Esophagus muscularis mucosa (tissue), 4 donors: ENCODE measurements at places on chromosomes 5 and 9. TPM values are rescaled to one million over a fixed set of nuclear protein-coding genes. Genes with fewer than 3 reads are reported as not detected.
A peak's percentile ranks its signal among the peaks of the same experiment; 100 is the strongest.

DNA sequence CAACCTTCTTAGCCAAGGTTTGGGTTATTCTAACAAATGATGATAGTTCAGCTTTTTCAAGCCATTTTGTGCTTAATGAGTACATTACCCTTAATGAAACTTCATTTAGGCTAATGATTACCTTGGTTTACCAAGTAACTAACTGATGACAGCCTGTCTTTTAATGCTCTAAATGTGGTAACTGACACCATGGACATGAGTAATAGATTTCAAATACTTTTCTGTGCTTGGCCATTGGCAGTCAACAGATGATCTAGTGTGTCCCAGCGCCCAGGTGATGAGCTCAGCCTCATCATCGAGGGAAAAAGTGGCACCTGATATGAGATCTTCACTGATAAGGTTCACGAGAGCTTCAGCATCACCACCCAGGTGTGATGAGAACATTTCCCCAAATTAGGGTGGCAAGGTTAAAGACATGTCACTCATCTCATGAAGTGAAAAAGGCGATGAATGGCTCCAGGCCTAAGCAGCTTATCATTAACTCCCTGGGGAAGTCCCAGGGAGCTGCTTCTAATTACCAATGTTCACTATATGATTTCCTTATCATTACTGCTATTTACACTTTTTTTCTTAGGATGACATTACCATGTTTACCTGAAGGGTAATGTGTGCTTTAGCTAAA, 296.0 kb downstream of the SPOCK1 start:
- DNase-seq, result no peak

GRCh38 chr9:33677961-33678360, 117.4 kb upstream of the PRSS3 start:
- no peak for DNase-seq

- no peak for DNase-seq
Observed at GRCh38 chr9:87731321-87731720, 5.4 kb downstream of the CTSL start.

GRCh38 chr9:96419691-96419969, 1.5 kb upstream of the ZNF367 start:
- no peak for DNase-seq

DNA sequence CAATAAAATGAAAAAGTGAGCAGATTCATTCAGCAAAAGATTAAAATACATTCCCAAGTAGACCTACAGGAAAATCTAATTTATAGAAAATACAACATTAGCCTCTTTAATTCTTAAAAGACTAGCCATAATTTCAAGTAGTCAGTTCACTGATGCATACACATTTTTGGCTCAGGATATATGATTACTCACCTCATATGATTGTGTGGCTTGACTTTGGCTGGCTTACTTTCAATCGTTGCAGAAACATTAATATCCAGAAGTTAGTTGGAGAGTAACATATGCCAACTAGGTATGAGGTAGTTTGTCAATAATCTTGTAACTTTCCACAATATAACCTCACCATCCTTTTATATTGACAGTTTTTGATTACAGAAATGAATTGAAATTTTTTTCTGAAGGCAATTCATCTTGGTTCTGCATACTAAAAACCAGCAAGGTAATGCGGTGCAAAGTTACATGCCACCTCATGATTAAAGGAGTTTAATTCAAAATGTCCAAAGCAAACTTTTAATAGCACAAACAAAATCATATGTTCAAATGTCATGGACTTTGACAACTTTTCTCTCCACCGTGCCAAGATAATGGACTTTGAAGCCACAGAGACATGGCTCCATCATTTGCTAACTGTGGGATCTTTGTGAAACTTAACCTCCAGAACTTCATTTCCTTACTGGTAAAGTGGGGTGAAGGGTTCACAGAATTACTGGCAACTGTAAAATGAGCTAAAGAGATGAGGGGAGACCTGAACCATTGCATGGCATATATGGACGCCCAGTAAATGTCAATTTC, 76.6 kb upstream of the PAM start:
- DNase-seq, result no peak

DNA sequence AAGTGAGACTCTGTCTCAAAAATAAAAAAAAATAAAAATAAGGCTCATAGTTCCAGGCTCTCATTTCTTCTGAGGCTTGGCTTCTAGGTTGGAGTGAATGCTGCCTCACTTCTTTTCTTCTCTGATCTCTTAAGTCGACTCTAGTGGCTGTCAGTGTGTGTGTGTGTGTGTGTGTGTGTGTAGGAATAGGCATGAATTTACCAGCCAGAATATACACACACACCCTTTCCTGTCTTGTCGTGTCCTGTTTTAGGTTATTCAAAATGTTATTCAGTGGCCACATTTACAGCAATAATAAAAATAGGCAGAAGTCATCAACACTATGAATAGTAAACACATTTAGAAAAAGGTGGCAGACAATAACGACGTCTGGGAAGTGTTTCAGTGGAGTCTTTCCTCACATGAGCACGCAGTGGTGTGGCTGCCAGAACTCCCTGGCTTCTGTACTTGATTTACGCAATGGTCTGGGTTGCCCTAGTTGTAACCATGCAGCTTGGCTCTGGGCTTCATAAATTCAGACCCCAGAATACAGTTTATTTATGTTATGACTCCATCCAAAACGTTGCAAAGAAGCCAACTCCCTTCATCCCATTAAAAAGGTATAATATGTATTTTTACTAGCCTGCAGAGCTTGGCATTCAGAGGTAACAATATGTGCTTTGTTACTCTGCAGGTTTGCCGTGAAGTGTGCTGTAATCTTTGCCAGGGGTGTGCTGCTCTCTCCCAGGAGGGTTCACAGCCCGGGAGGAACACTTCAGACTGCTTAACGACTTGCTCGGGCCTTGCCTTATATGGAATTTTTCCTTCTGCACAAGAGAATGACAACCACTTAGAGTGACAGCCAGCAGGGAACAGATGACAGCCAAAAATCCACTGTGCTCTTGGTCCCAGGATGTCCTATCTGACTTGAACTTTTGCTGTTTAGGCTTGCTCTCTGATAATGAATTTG, 34.4 kb upstream of the PALM2AKAP2 start:
- DNase-seq, result no peak

DNA sequence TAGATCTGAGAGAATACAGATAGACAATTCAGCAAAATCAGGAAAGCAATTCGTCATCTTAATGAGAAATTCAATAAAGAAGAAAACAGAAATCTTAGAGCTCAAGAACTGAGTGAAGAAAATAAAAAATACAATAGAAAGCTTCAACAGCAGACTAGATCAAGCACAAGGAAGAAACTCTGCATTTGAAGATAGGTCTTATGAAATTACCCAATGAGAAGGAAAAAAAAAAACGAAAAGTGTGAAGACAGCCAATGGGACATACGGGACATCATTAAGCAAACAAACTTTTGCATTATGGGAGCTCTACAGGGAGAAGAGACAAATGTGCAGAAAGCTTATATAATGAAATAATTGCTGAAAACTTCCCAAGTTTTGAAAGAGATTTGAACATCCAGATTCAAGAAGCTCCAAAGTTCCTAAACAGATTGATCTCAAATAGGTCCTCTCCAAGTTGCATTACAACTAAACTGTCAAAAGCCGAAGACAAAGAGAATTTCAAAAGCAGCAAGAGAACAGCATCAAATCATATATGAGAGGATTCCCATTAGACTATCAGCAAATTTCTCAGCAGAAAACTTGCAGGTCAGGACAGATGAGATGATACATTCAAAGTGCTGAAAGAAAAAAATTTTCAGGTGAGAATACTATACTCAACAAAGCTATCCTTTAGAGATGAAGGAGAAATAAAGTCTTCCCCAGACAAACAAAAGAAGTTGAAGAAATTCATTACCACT, 10.8 kb upstream of the RLN2 start:
- DNase-seq, result no peak

- peak; percentile 89 for DNase-seq
Observed at GRCh38 chr5:61732796-61733195, 400.7 kb downstream of the ZSWIM6 start.

The GABRG2 gene
- total RNA-seq, result 0.50 TPM

DNA sequence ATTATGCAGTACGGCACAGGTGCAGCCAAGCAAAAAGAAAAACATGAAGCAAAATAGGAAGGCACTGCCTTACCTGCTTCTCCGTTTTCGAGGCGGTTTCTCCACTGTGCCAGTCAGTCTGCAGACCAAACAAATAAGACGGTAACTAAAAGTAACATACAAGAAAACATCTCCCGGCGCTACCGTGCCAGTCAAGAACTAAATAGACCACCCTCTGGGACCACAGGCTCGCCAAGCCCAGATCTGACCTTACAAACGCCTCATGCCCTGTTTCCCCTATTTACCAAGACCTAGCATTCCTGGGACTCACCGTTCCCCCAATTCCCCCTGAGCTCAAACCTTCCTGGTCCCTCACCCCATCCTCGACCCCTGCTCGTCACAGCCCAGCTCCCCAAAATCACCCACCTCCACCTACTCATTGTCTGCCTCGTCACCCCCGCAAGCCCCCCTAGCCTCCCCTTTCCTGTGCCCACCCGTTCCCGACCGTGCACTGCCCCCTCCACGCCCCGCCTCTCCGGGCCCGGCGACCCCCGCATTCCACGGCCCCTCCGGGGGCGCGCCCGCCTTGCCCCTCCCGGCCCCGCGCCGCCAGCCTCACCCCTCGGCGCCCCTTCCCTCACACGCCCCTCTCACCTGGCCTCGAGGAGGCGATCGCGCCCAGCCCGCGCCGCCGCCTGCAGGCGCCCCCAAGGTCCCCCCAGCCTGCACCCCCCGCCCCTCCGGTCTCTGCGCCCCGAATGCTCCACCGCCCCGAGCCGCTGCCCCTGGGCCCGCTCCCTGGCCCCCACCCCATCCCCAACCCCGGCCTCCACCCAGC, 560 bp downstream of the SCAI start:
- DNase-seq, result no peak

The PDGFRB gene
- total RNA-seq, result 83.1 TPM

DNA sequence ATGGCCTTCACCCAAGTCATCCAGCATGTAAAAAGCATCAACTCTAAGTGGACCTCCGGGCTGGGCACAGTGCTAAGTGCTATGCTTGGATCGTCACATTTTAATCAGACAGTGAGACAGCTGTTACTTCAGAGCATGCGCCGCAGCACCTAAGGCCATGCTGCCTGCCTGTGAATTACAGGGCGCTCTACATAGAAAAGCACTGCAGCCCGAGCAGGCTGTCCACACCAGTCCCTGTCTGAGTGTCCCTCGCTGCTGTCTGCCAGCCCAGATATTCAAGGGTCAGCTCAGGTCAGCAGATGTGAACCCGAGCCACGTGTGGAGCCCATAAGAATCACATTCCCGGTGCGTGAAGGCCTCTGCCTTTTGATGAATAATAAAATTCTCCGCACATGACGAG, 37.1 kb downstream of the AK8 start:
- DNase-seq, result no peak

DNA sequence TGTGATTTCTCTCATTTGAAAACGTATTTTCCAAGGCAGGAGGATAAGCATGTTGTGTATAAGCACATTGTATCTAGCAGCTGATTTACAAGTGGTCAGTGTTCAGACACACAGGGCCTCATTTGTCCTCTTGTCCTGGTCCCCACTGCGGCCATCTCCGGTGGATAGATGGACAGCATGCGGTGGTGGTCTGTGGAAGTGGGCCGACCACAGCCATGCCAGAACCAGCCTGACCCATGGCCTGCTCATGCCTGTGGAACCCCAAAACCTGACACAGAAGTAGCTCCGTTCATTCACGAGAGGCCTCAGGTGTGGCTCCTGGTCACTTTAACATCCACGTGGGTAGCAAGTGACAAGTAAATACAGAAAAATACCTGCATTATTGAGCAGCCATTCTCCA, 14.6 kb downstream of the IRX2 start:
- no peak for DNase-seq

DNA sequence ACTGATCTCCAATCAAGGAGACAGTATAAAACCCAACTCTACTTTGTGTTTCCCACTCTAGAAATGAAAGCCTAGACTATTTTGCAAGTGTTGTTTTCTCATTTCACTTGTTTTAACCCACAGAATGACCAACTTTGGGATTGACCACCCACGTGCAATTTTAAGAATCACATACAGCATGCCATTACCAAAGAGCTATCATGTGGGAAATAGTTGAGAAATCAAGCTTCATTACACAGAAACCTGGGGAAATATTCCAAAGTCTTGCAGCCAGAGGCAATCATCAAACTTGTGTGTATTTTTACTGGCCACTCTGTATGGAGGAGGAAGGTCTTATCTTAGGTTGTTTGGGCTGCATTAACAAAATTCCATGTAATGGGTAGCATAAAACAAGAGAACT, 451.4 kb upstream of the DAB2 start:
- DNase-seq, result no peak

The SLC36A2 gene
- not detected for total RNA-seq

DNA sequence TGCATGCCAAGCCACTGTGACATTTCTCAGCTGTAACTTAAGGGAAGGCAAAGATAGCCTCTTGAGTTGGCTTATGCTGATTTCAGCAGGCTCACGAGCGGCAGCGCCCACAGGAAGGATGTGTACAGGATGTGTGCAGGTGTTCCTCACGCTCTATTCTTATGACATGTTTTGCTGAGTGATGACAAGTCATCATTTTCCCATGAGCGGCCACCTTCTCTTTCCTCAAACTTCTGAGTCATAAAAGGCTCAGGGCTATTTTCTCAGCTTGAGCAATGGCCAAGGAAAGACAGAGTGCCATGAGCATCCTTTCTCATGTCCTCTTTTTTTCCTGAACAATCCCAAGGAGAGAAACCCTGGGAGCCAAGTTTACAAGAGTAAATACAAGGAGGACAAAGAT, 365.9 kb downstream of the PLK2 start:
- no peak for DNase-seq

- DNase-seq, result no peak
Observed at GRCh38 chr9:26264709-26265601, 586.7 kb upstream of the TUSC1 start.

DNA sequence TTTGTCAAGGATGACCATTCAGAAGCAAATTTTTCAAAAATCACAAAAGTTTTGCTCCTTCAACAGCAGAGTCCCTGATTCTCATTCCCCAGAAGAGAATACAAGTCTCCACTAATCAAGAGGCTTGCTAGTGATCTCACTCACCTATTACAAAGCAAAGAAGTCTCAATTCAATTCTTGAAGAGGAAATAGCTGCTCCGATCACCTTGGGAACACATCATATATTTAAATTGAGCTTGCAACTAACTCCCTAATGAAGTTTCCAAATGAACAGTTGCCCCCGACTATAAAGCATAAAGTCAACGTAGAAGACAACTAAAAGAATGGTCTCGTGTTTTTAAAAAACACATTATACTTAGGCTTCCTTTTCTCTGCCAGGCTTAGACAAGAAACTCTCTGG, 1.6 kb downstream of the LIFR start:
- no peak for DNase-seq

GRCh38 chr5:38921174-38921573, 75.4 kb downstream of the OSMR start:
- DNase-seq, result no peak

GRCh38 chr5:107184871-107185270, 485.9 kb downstream of the EFNA5 start:
- DNase-seq, result no peak

The PLAA gene
- total RNA-seq, result 25.4 TPM

The OR1Q1 gene
- not detected for total RNA-seq

The PDE6A gene
- not detected for total RNA-seq

The ARID3C gene
- not detected for total RNA-seq

DNA sequence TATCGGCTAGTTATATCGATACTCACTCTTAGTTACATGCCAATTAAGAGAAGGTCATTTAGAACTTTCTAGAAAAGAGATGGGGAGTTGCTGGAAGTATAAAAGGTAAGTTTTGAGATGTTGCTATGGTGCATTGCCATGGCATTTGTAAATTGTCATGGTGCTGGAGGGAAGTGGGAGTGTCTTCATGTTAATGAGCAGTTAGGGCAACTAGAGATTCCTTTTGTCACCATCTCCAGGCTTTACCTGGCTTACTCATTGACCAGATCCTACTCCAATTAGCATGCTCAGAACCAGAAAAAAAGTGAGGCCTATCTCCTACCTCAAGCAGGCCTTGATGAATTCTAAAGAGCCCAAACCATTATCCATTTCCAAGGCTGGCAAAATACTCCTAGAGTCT, 82.8 kb downstream of the PRR16 start:
- DNase-seq, result no peak
